ENCODE measurements at places on chromosomes 4 and X. TPM values are rescaled to one million over a fixed set of nuclear protein-coding genes. Genes with fewer than 3 reads are reported as not detected.

GRCh38 chr4:147096667-147097604 is 151.3 kb upstream of the TTC29 start:
- peak; percentile 46 for DNase-seq

DNA sequence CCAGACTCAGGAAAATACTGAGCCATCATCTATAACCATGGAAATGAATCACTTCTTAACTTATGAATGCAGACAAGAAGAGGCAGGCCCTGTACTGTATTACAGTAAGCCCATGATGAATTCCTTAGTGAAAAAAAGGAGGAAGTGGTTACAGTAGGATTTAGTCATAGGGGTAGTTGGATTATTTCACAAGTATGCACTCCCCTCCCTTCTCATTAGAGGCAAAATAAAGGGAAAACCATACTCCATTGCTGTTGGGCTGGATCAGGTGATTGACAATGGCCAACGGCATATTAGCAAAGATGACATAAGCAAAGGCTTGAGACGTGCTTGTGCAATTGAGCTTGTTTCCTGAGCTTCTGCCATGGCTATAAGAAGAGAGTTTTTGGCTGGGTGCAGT is 181.1 kb upstream of the PRPS2 start:
- DNase-seq = no peak

- peak; percentile 56 for DNase-seq
Observed at GRCh38 chr4:121726642-121727268, 30.0 kb upstream of the ANXA5 start.

PARM1 gene
- polyA plus RNA-seq = 69.7 TPM

GRCh38 chrX:35622601-35623000 is 175.5 kb upstream of the MAGEB16 start:
- DNase-seq = no peak

P2RY10 gene
- 0.85 TPM for polyA plus RNA-seq

TAPT1 gene
- polyA plus RNA-seq = 48.3 TPM

DNA sequence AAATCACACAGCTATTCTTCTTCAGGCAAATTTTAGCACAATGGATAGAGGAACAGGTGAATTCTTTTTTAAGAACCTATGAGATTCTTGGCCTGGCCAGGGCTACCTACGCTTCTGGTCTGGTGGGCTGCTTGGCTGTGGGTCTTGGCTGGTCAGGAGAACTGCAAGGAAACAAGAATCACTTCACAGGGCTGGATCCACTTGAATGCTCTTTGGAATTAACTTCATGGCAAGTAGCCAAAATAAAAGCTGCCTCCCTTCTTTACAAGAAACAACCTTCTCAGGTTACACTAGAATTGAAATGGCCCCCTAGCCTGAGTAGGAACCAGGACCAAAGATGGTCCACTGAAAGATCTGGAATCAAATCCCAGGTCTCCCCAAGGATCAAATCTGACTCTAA is 519.1 kb downstream of the IQCM start:
- DNase-seq = no peak

DNA sequence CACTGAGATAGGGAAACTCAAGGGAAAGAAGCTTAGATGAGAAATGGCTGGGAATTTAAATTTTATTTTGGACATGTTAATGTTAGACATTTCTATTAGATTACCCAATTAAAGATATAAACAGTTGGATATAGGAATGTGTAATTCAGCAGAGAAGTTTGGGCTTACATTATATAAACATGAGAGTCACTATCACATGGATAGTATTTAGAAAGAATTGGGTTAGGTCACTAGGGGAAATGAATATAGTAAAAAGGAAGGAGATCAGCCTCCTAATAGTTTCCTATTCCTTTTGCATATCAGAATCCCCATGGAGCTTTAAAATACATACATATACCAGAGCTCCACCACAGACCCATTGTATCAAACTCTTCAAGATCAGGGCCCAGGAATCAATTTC is 19.6 kb upstream of the CXCL5 start:
- DNase-seq = no peak

GRCh38 chr4:177128306-177128705 is 181.4 kb upstream of the NEIL3 start:
- no peak for DNase-seq

FAM9B gene
- not detected for polyA plus RNA-seq

DNA sequence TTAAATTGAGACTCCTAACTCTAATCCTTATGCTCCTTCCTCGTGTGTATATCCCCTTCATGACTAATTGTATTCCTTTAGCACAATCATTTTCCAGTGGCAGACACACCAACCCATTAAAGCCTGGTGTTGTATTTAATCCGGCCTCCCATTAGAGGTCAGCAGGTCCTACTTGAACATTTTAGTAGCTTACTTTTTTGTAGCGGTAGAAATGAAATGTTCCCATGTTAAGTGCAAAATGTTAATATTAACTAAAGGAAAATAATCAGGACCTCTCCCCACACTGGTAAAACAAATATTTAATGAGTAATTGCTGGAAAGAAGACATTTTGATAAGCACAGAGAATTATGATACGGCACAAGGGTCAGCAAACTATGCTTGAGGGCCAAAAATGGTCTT is 3.4 kb downstream of the RAB33B start:
- no peak for DNase-seq

TSPYL2 gene
- 14.8 TPM for polyA plus RNA-seq
